Smooth muscle cell of the coronary artery (primary cell): ENCODE measurements at places on chromosomes 6 and 20. TPM values are rescaled to one million over a fixed set of nuclear protein-coding genes. Genes with fewer than 3 reads are reported as not detected.

Gene IMPG1
- under 0.01 TPM in 1 of 2 replicates, not detected in the other for total RNA-seq

Gene AVP
- total RNA-seq = not detected in 2 replicates

Gene VPS16
- 66.8 and 135 TPM in 2 replicates for total RNA-seq

Gene MCHR2
- not detected in 2 replicates for total RNA-seq

Gene OR2J3
- total RNA-seq = not detected in 2 replicates

Gene KCNK17
- not detected in 2 replicates for total RNA-seq

Gene ETV7
- total RNA-seq = 0.75 and 2.8 TPM in 2 replicates

Gene ADGRF5
- 0.23 and 5.1 TPM in 2 replicates for total RNA-seq

Gene FUT9
- not detected in 2 replicates for total RNA-seq

Gene ARHGAP40
- not detected in 2 replicates for total RNA-seq

Gene MPIG6B
- not detected in 2 replicates for total RNA-seq

Gene SNPH
- total RNA-seq = 6.8 and 7.1 TPM in 2 replicates

Gene CDH4
- total RNA-seq = 0.70 TPM in 1 of 2 replicates, not detected in the other

Gene SLC17A1
- total RNA-seq = not detected in 2 replicates

Gene TMEM63B
- total RNA-seq = 14.3 and 24.2 TPM in 2 replicates

Gene CAP2
- 3.2 and 26.2 TPM in 2 replicates for total RNA-seq

Gene WFDC5
- total RNA-seq = not detected in 2 replicates

Gene OLIG3
- total RNA-seq = not detected in 2 replicates

Gene FAM209B
- 0.23 TPM in 1 of 2 replicates, not detected in the other for total RNA-seq

Gene C20orf202
- total RNA-seq = not detected in 2 replicates

Gene TP53RK
- total RNA-seq = 9.4 and 18.8 TPM in 2 replicates

Gene TPD52L2
- total RNA-seq = 84.7 and 110 TPM in 2 replicates

Gene HLA-DRB5
- not detected in 2 replicates for total RNA-seq

Gene BPIFA1
- total RNA-seq = not detected in 2 replicates

Gene BEND3
- 0.70 and 1.4 TPM in 2 replicates for total RNA-seq

Gene HCRTR2
- not detected in 2 replicates for total RNA-seq

Gene CST7
- total RNA-seq = not detected in 2 replicates

Gene THEMIS
- total RNA-seq = not detected in 2 replicates

Gene NFKBIE
- 1.5 and 4.8 TPM in 2 replicates for total RNA-seq

Gene BNIP5
- not detected in 2 replicates for total RNA-seq

Gene OSTM1
- 13.1 and 32.9 TPM in 2 replicates for total RNA-seq

Gene NXT1
- total RNA-seq = 7.6 and 26.9 TPM in 2 replicates

Gene KIAA1755
- 0.59 and 13.7 TPM in 2 replicates for total RNA-seq

Gene RBBP8NL
- total RNA-seq = not detected in 2 replicates

Gene PHACTR2
- total RNA-seq = 16.0 and 77.6 TPM in 2 replicates
